ENCODE measurements at places on chromosomes 13 and 19. TPM values are rescaled to one million over a fixed set of nuclear protein-coding genes. Genes with fewer than 3 reads are reported as not detected.

ATXN8OS gene
- not detected for total RNA-seq

OSCAR gene
- total RNA-seq = 0.78 TPM

PRR12 gene
- total RNA-seq = 2.7 TPM

CELF5 gene
- not detected for total RNA-seq

Data from smooth muscle cell of the umbilical artery (primary cell).